SW 1271 (cell line): ENCODE measurements at places on chromosomes 12 and 14.
A peak's percentile ranks its signal among the peaks of the same experiment; 100 is the strongest.

- no peak for DNase-seq
These were observed 23.8 kb upstream of the ELK3 start for GRCh38 chr12:96170328-96170727.

DNA sequence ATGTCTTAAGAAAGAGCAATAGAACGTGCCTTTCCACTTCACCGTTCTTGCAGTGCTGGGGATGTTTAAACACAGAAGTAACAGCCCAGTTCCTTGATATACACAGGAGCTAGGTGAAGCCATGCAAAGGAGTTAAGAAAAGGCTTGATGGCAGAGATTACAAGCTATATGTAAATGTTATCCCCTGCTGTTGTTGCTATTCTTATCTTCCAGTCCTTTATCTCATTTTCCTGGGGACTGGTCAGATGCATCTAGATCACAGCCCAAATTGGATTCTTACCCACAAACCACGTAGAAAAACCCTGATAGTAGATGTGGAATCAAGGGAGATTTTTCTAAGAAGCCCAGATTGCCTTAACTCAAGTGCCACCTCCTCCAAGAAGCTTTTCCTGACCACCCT is 5.5 kb downstream of the ASCL1 start:
- no peak for DNase-seq

GRCh38 chr12:53738406-53739213 is 11.4 kb upstream of the CALCOCO1 start:
- DNase-seq: no peak

GRCh38 chr12:10448236-10448635 is 4.9 kb downstream of the KLRC1 start:
- no peak for DNase-seq

GRCh38 chr14:93081876-93082570 is 33.7 kb downstream of the ITPK1 start:
- no peak for DNase-seq

DNA sequence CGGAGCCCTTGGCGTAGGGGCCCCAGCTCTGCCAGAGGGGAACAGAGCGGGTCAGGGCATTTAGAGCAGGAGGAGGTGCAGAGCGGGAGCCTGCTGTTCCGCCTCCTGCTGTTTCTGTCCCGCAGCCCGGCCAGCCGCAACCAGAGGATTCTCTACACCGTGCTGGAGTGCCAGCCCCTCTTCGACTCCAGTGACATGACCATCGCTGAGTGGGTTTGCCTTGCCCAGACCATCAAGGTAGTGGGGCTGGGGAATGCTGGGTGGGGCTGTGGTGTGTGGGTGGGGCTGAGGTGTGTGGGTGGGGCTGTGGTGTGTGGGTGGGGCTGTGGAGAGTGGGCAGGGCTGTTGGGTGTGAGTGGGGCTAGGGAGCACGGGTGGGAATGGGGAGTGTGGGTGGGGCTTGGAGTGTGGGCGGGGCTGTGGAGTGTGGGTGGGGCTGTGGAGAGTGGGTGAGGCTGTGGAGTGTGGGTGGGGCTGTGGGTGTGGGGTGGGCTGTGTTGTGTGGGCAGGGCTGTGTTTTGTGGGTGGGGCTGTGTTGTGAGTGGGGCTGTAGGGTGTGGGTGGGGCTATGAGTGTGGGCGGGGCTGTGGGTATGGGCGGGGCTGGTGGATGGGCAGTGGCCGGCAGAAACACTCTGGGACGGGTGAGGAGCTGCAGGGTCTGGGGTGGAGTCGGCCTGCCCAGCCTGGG is 8.0 kb downstream of the ASPG start:
- DNase-seq: no peak

DNA sequence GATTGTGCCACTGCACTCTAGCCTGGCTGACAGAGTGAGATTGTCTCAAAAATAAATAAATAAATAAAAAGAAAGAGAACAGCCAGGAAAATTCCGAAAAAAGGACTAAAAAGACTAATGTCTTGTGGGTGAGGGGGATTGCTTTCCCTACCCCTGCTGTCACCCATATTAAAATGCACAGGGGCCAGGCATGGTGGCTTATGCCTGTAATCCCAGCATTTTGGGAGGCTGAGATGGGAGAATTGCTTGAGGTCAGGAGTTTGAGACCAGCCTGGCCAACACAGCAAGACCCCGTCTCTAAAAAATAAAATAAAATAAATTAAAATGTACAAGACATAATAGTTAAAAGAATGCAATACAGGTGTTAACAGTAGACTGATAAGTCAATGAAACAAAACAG is 6.1 kb downstream of the DHRS1 start:
- no peak for DNase-seq

DNA sequence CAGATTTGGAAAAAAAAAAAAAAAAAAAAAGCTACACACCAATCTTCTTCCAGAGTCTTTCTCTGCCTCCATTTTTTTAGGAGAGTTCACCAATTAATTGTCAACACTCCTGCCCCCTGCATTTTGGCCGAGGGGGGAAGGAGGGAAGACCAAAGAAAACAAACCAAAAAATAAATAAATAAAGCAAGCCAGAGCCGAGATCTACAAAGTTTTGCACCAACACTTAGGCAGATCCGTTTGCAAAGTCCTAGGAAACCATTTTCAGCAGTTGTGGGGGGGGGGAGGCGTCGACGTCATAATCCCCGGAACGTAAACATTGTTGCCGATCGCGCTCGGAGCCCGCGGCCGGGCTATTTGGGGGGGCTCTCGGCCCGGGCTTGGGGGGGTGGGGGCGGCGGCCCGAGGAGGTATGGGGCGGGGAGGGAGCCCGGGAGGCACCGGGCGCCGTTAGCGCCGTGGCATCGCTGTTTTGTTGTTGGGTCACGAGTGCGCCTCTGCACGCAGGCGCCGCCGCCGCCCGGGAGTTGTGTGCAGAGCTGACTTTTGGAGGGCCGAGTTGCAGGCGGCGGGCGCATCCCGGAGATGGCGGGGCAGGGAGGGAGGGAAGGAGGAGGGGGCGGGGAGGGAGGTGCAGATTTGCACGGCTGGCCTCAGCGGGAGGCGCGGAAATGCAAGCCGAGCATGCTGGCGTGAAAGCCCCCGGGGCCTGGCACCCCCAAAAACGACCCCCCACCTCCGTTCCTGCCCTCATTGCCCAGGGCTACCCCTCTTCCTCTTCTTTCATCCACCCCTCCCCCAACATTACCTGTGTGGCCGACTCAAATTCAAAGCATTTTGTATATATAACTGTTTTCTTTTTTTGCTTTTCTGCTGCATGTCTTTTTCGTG is 598 bp downstream of the KDM2B start:
- DNase-seq: peak; percentile 72

DNA sequence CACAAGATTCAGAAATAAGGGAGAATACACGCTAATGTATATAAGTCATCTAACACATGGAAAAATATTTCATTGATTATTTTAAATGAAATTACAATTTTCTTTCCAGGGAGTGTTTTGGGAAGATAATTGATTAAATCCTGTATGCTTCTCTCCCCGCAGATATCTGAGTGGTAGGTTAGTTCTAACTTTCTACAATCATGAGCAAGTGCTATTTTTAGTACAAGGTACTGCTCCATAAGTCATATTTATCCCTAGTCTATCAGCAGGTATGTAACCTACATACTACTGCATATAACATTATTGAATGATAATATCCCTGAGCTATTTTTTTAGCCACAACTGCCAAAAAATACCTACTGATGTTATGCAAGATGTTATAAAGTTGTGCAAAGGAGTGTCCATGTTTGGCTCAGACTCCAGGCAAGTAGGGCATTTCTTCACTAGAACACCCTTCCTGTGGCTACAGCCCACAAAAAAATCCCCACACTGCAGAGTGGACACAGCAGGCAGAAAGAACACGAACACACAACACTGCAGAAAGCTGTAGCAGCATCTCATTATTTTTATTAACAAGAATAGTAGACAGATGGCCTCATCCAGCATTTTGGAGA is 87.0 kb downstream of the SEC23A start:
- no peak for DNase-seq

DNA sequence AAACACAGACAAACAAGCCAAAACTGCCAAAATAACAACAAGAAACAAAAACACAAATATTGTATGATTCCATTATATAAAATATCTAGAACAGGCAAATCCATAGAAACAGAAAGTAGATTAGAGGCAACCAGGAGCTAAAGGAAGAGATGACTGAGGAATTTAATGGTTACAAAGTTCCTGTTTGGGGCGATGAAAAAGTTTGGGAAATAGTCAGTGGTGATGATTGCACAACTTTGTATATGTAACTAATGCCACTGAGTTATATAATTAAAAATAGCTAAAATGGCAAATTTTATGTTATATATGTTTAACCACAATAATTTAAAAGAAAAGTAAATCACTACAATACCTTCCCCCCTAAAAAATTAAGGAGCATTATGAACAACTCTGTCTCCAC is 24.5 kb downstream of the GNPTAB start:
- DNase-seq: no peak

DNA sequence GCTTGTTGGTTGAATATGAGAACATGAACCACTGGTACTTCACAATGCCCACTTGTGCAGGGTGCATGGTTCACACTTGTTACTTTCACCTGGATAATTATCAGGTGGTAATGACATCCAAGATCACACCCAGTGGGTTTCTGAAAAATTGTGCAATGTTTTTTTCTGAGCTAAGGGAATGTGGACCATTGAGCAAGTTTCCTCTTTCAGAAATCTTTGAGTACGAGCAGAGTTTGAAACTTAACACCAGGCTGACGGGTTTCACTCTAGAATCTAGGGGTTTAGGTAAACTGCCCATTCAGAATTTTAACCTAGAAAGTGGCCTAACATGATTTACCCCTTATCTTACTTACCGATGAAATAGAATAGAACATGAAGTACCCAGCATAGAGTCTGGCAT is 389.6 kb downstream of the PAWR start:
- DNase-seq: no peak

DNA sequence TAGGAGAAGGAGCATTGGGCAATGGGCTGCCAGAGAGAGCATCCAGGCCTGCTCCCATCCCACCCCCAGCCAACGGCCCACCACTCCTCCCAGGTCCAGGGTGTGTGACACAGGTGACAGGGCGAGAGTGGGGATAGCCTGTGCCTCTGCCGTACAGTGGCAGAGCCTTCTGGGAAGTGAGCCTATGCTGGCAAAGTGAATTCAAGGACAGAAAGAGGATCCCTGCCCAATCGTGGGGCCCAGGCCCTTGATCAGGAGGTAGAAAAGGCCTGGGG is 553 bp upstream of the KRT79 start:
- DNase-seq: no peak

DNA sequence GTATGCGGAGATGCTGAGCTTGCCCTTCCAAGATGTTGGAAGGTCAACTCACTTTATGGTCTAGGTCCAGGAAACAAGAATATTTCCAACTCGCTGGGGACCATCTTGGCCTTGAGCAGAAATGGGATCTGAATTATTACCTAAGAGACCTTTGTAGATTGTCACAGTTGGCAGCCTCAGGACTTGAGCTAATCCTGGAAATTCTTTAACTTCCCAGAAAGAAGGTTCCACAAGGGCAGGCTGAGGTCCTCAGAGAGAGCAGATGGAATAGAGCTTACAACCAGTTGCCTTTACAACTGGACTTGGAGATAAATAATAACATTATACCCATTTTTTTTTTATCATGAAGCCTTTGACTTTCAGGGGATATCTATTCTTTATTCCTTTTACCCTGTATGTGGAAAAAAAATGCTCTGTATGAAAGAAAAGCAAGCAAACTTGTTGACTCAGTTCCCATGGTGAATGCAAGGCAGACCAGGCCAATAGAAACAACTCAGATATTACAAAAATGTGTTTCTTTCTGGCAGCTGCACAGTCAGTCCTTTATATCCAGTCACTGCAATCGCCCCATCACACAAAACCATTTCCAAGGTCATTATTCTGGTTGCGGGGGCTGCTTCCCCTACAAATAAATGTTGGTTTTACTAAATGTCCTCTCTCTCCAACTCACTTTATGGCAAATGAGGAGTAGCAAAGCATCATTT is 401.4 kb downstream of the ZFP36L1 start:
- DNase-seq: no peak

- DNase-seq: no peak
These were observed 22.1 kb downstream of the DACT1 start for GRCh38 chr14:58659846-58660245.

GRCh38 chr12:109863847-109864712 is 16.3 kb downstream of the GLTP start:
- no peak for DNase-seq

DNA sequence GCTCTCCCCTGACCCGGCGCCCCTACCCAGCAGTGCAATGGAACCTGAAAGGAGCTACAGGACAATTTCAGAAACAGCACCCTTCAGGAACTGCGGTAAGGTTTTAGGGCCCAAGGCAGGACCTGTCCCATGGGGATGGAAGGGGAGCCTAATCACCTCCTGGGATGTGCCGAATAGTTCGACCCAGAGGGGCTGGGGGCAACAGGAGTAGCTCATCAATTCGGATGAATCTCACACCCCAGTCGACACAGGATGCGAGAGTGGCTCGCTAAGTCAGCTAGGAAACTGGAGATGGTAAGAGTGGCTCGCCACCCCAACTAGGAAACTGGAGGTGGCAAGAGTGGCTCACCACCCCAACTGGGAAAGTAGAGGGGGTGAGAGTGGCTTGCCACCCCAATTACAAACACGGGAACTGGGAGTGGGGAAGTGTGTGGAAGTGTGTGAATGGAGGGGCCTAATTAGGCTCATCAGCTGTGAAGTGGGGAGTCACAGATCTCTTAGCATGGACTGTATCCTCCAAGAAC is 57.1 kb downstream of the DHRS2 start:
- no peak for DNase-seq

GRCh38 chr12:11812586-11813437 is 163.3 kb downstream of the ETV6 start:
- DNase-seq: no peak

DNA sequence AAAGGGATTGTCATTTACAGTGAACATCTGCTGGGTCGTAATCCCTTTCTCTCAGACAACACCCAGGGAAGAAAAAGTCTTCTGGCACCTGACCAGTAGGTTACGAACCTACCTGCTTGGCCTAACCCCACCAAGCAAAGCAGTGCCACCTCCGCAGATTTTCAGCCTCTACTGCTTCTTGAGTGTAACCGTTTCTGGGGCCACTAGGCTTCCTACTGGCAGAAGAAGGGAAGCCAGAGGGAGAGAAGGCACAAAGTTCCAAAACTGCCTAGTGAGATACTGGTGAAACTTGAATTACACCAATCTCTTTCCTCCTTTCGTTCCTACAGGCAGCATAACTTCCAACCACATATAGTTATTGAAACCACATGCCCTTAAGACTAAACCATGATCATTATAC is 383.6 kb downstream of the BCAT1 start:
- no peak for DNase-seq
